Cerebellum (tissue), 4 donors: ENCODE measurements at places on chromosomes 11 and 22. TPM values are rescaled to one million over a fixed set of nuclear protein-coding genes. Genes with fewer than 3 reads are reported as not detected.
A peak's percentile ranks its signal among the peaks of the same experiment; 100 is the strongest.

DNA sequence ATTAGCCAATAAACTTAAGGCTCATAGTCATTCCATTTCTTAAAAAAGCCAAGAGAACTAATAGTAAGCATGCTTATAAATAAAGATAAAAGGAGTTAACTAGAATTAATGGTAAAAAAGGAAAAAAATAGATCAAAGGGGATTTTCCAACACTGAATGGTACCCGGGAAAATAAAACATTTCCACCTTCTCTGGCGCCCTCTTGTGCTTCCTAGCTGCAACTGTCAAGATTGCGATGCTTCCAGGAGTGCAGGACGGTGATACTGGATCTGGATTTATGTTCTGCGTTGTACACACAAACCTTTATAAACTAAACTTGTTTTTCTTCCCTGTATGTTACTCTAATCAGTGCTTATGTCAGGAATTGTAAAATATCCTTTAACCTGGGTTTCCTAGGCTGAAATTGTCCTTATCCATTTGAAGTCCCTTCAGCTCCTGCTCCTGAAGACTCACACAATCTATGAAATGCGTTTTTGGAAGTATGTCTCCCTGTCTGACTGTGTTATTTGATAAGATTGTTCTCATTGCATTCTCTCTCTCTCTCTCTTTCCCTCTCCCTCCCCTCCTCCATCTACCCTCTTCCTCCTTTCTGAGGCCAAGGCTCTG, 9.6 kb upstream of the HTATIP2 start:
- peak; percentile 32 for DNase-seq

DNA sequence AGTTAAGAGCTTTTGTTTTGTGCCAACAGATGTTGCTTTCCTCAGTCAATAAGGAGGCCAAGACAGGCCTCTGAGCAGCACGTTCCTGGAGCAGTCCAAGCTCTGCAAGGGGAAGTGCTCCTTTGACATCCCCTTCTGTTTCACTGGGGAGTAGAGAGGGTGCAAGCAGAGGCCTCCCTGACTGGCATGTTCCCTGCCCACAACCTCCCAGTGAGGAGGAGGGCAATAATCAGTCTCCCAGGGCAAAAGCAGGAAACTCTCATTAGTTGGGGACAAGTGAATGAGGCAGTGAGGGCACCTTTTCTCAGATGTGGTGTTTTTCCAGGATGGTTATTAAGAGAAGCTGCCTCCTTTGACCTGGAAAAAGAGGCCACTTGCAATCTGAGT, 79.5 kb upstream of the ZBED5 start:
- DNase-seq: no peak

- DNase-seq: no peak
Measured at GRCh38 chr11:134367781-134368180, 36.0 kb downstream of the GLB1L2 start.

GRCh38 chr11:117535201-117535849, 207.7 kb downstream of the CEP164 start:
- peak; percentile 58 for DNase-seq

GRCh38 chr11:95699631-95700470, 89.7 kb downstream of the FAM76B start:
- DNase-seq: no peak

- DNase-seq: no peak
Measured at GRCh38 chr11:84420271-84420670, 1134.1 kb upstream of the CCDC90B start.

- no peak for DNase-seq
Measured at GRCh38 chr22:19764636-19765476, 4.3 kb downstream of the TBX1 start.

Gene KCNK4
- total RNA-seq: 2.0 TPM

Gene TTC36
- 1.5 TPM for total RNA-seq

DNA sequence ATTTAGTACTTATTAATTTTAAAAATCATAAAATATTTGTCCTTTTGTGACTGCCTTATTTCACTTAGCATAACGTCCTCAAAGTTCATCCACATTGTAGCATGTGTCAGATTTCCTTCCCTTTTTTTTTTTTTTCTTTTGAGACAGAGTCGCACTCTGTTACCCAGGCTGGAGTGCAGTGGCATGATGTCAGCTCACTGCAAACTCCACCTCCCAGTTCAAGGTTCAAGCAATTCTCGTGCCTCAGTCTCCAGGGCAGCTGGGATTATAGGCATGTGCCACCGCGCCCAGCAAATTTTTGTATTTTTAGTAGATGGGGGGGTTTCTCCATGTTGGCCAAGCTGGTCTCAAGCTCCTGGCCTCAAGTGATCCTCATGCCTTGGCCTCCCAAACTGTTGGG, 10.6 kb downstream of the RAB6A start:
- no peak for DNase-seq

GRCh38 chr22:16917144-16918003, 90.6 kb downstream of the GAB4 start:
- DNase-seq: peak; percentile 37

Gene PHOX2A
- not detected for total RNA-seq

GRCh38 chr11:121464352-121464946, 11.7 kb upstream of the SORL1-AS1 start:
- DNase-seq: peak; percentile 64

- no peak for DNase-seq
Measured at GRCh38 chr11:66912911-66913310, 45.3 kb downstream of the PC start.

- no peak for DNase-seq
Measured at GRCh38 chr11:114569801-114570200, 10.1 kb upstream of the NXPE1 start.

DNA sequence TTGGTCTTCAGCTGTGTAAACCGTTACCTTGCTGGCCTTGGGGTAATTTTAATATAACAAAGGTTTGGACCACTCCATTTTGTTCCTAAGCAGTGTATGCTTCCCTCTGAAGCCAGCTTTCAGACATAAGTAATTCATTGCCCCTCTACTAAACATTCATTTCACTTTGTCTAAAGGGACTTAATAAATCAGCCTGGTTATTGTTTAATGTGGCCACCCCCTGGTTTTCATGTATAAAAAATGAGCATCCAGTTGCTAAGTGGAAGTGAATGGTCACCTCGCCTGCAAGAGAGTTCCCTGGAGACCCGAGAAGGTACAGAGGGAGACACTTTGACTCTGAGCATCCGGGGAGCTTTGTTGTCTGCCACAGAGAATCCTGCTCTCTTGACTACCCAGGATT, 3.9 kb downstream of the ABTB2 start:
- no peak for DNase-seq

DNA sequence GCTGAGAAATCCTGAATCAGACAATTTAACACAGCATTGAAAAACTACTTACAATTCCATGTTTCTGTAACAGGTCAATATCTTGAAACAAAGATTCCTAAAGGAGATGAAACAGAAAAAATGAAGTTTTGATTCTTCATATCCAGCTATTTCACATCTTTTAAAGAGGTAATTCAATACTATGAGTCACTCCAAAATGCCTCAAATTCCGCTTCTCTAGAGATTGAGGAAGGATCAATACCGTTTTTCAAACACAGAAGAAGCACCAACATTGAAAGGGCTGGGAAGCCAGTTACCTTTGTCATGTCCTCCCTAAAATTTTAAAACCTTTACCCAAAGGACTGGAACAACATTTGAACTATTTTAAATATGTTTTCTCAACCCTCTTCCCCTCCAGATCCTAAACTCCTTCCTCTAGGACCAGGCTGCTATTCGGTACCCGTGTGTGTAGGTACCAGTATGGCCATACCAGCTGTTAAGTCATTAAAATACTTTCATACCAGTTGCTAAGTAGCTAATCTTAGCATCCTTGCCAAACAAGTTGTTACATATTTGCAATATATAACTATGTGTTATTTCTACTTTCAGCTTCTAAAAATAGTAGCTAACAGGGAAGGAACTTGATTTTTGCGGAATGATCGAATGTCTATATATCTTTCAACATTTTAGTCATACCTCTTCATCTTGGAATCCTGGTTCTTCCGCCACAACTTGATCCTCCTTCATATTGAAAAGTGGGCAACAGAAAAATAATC, 2.3 kb downstream of the DMC1 start:
- DNase-seq: no peak

DNA sequence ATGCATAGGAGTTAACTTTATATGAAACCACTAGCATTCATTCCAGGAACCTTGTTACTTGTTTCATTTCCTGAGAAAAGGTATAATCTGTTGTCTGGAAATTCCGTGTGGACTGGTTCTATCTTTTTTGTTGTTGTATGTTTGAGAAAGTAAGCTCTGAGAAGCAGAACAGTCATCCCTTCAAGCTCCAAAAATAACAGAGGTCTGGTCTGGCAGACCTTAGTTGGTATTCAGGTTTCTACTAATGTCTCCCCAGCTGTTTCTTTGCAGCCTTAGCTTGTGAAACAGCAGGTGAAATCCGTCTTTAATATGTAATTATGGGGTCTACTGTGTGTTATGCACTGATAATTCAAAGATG, 2.4 kb downstream of the RNF121 start:
- no peak for DNase-seq

- peak; percentile 73 for DNase-seq
Measured at GRCh38 chr22:50733521-50734342, 4.3 kb upstream of the ACR start.

DNA sequence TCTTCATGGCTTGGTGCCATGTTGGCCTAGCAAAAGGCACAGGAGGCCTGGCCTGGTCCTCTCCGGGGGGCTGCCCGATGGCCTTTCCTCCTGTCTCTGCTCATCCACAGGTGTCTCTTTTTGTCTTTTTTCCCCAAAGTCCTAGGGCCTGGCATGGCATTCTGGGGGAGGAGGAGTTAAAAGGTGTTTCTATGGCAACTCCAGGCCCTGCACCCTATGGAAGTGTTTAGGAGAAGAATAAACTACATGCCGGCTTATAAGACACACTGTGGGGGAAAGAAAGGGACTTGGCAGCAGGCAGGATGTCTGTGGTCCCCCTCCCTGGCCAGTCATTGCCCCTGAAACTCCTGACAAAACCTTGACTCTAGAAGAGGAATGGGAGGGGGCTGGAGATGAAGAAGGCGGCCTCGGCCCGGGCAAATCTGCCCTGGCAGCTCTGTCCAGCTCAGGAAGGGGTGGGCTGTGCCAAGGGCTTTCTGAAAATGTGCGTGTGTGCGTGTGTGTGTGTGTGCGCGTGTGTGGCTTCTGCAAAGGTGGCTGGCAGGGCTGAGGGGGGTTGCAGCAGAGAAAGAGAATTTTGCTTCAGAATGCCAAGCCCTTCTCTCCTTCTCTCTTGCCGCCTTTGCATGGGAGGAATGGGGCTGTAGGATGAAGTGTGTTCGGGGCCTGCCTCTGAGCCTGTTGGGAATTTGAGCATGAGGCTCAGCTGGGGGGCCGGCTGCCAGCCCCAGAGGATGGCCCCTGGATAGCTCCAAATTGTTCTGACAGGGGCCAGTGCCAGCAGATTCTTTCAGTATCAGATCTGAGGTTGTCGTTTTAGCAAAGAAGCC, 3.2 kb downstream of the TIMP3 start:
- no peak for DNase-seq

Gene NTM
- total RNA-seq: 191 TPM

DNA sequence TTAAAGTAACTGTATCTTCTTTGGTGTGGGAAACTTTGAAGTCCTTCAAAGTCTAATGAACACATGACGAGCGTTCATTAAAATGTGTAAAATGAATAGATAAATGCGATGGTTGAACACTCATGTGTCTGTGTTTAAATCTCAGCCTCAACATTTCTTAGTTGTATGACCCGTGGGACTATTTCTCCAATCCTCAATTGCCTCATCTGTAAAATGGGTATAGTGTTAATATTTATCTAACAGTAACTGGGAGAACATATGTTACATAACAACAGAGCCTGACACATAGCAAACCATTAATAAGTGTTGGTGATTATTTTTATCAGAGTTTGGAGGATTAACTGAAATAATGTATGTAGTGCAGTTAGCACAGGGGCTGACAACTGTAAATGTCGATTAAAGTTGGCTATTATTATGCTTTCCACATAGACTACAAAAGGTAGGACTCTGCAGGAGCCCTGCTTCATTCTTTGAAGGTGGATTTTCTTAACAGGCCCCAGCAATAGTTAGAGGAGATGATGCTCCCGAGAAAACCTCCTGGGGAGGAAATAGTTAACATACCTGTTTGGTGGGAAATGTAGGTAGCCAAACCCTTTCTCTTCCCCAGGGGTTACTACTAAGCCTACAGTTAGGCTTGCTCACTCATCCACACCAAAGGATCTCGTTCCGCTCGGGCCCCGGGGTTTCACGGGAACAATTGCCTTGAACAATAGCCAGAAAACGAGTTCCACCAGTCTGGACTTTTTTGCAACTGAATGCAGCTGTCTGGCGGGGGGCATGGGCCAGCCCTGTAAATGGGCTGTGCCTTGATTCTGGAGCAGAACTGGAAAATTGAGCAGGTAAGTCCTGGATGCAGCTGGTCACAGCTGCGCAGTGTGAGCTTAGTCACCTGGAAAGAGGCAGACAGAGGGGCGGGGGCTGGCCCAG, 133.4 kb downstream of the DBX1 start:
- DNase-seq: no peak

DNA sequence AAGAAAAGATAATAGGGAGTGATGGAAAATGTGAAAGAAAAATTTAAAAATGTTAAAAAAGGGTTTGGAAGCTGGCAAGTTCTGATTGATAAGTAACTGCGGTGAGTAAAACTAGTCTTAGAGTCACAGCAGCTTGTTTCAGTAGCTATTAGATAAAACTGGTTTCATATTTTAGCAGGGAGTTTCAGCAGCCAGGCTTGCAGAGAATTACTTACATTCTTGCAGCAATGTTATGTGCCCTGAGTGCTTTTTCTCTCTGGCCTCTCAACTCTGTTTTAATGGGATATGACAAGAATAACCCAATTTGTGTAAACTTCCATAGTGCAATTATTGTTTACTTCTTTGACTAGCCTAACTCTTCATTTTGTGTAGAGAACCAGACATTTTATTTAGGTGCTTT, 33.6 kb downstream of the PPME1 start:
- DNase-seq: no peak

Gene ABCG4
- 4.0 TPM for total RNA-seq

- DNase-seq: no peak
Measured at GRCh38 chr22:49664891-49665290, 162.8 kb downstream of the BRD1 start.

DNA sequence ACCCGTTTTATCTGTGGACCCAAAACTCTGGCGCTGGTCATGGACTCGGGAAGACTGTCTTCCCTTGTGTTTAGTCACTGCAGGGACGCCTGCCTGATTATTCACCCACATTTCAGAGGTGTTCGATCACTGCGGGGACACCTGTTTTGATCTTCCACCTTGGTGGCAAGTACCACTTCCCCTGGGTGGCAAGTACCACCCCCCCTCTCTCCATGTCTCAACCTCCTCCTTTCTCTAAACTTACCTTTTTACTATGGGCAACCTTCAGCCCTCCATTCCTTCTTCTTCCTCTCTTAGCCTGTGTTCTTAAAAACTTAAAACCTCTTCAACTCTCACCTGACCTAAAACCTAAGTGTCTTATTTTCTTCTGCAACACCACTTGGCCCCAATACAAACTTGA, 1.9 kb upstream of the NDUFC2 start:
- no peak for DNase-seq
